Activated CD4-positive, alpha-beta T cell treated with anti-CD3 and anti-CD28 coated beads, Interleukin-2, Interleukin-4, amounts not matched to agents 100 ng/mL and 50 ng/mL, durations not matched to agents 16 hours and 8 hours (primary cell): ENCODE measurements at places on chromosomes 11 and 22.

- DNase-seq = peak; percentile 87
Measured at GRCh38 chr22:38873469-38874411, 1.7 kb upstream of the CBX6 start.

DNA sequence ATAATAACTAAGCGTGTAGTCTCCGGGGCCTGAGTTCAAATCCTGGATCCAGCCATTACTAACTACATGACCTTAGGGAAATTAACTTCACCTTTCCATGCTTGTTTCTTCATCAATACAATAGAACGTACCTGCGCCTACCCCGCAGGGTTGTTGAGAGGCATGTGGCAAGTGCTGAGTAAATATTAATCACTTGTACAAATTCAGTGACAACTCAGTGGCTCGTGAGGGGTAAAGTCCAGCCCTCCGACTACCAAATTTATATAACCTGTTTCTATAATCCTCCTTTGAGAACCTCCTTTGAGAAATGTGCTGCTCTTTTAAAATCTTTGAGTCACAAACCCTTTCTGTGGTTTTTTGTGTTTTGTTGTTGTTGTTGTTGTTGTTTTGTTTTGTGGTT is 49.8 kb downstream of the FEZ1 start:
- DNase-seq = no peak

DNA sequence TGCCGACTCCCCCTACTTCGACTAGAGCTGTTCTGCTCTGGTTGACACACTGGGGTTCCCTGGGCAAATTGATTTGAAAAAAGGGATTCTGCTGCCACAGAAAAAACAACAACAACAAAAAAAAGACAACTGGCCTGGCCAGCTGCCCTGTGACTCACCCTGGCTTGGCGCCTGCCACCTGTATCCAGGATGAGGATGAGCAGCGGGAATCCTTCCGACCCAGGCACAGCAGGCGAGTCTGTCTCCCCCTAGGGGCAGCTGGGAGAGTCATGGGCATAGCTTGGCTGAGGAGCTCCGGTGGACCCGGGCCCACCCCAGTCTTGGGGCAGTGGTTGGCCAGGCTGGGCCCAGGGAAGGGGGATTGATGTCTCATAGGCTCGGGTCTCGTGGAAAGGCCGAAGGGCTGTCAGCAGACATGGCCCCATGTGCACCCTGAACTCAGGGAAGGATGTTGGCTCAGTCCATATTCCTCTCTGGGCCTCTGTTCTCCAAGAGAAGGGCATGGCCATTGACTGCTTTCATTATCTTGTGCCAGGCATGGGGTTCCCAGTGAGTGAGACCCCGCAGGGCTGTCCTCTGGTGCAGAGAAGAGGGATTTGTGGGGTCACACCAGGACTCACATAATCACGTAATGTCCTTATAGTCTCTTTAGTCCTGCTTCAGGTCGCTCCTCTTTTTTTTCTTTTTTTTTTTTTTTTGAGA is 10.4 kb upstream of the SUN2 start:
- no peak for DNase-seq

DNA sequence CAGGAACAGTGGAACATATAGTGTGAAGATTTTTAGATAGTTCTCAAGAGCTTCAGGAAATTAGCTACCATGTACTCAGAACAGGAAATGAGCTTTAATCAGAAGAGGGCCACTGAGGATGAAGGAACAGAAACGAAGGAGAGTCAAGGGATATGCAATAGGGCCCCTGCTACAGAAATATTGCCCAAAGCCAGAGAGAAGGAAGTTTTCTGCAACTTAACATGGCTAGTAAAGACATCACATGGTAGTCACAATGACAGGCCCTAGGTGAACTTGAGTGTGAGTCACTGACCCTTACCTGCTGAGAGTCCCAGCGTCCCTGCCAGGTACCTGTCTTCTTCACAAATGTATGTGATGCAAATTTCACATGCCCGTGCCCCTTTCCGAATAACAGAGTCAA is 25.2 kb upstream of the CARD16 start:
- no peak for DNase-seq

DNA sequence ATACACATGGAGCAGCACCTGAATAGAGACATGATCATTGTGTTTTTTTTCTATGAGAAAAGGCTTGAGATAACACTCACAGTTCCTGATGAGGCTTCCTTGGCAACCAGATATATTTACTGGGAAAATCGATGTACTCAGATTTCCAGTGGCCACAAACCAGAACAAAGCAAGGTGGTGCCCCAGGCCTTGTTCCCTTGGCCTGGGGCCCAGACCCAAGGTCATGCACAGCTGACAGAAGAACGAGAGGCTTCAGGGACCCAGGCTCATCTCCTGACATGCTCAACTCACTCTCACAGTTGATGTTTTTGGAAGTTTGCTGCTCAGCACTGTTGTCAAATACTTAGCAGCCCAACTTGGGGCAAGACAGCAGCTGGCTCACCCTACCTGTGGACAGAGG is 281.8 kb downstream of the NTM start:
- no peak for DNase-seq

- no peak for DNase-seq
Measured at GRCh38 chr22:32788904-32789624, 12.4 kb upstream of the TIMP3 start.
